Effector memory CD8-positive, alpha-beta T cell (primary cell): ENCODE measurements at places on chromosomes 6 and 20.

DNA sequence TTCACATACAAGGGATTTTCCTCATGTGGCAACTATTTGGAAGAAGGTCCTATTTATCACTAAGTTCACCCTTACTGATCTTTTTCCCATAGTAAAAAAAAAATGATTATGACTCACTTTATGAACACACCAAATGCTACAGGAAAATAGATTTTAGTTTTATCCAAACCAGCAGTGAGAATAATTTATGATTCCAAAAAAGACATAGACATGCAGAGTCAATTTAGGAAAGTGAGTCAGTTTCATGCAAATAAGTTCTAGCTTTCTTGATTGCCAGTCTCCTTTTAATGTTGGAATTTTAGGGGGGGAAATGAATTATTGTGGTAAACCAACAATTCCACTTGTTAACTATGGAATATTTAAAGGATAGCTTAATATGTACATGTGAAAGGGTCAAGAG is 64.0 kb upstream of the RNF146 start:
- no peak for DNase-seq

- DNase-seq = no peak
Observed at GRCh38 chr6:17167327-17167979, 65.6 kb downstream of the STMND1 start.

DNA sequence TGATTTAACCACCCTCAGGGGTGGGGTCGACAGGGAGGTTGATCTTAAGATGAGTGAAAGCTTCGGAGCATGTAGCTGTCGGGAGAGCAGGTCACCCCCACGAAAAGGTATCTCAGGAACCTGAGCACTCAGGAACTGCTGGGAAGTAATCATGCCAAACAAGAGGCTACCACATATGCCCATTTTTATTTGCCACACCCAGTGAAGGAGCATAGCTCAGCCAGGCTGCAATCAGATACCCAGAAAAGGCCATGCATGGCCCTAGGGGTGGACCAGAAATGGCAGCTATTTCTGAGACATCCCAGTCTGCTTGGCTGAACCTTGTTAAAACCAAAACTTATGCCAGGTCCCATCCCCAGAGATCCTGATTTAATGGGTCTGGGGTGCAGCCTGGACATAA is 72.7 kb upstream of the ISM1 start:
- no peak for DNase-seq

DNA sequence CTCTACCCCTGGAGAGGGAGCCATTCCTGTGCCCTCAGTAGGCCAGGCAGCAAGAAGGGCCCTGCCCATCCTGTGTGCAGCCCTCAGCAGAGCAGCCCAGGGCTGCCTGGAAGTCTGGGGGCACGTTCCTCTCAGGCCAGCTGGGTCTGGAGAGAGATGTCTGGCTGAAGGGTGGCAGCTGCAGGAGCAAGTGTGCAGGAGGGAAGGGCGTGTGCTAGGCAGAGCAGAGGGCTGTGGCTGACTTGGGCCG is 62.7 kb downstream of the NOL4L start:
- DNase-seq = no peak
